ENCODE measurements at places on chromosomes 11 and 22. TPM values are rescaled to one million over a fixed set of nuclear protein-coding genes. Genes with fewer than 3 reads are reported as not detected.

- DNase-seq: no peak
Observed at GRCh38 chr11:132054822-132055221, 684.4 kb downstream of the NTM start.

- DNase-seq: no peak
Observed at GRCh38 chr11:131033151-131033651, 116.9 kb upstream of the SNX19 start.

GRCh38 chr22:16974298-16975084 is 33.5 kb downstream of the GAB4 start:
- DNase-seq: no peak

GRCh38 chr22:22235558-22235957 is 9.0 kb upstream of the VPREB1 start:
- peak; percentile 67 for DNase-seq

Gene RAB36
- polyA plus RNA-seq: 1.1 TPM

DNA sequence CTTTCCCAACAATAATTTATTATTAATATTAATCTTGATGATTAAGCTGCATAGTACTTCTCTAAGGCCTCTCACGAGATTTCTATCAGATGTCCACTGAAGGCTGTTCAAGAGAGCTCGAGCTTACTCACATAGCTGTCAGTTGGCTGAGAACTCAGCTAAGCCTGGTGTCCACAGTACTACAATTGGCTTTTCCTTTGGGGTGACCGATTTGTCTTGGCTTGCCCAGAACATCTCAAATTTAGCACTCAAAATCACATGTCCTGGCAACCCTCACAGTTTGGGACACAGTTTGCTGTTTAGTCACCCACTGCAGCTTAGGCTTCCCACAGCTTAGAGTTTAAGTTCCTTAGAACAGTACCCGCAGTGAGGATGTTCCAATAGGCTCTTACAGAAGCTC is 96.5 kb downstream of the LUZP2 start:
- DNase-seq: no peak

- DNase-seq: no peak
Observed at GRCh38 chr11:8488395-8488794, 105.6 kb downstream of the STK33 start.

DNA sequence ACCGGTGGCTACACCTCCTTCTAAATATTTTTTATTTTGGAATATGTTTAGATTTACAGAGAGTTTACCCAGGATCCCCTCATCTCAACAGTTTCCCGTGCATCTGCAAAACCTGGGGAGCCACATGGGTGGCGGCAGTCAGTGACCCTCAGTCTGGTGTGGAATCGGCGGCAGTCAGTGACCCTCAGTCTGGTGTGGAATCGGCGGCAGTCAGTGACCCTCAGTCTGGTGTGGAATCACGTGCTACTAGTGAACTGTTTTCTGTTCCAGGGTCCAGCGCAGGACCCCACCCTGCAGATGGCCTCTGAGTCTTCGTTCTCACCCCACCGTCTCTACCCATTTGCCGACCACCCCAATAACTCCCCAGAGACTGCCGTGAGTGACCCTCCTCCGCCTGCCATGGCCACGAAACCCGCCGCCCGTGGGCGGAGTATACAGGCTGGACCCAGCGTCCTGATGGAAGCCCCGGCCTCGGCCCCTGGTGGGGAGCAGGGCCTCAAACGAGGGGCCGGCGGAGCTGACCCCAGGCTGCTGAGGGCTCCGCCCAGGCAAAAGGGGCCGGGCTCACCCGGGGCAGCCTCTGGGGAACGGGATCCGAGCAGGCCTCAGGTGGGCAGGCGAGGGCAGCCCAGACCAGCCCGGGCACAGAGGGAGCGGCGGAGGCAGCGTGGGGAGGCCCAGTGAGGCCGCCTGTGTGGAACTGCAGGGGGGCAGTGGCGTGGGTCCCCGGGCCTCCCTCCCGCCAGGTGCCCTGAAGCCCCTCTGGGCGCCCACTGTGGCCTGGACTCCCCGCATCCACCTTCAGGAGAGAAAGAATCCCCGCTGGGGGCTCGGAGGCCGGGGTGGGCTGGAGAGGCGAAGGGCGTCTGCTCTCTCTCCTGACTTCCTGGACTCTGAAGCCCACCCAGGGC is 2.5 kb downstream of the IL17REL start:
- DNase-seq: no peak

DNA sequence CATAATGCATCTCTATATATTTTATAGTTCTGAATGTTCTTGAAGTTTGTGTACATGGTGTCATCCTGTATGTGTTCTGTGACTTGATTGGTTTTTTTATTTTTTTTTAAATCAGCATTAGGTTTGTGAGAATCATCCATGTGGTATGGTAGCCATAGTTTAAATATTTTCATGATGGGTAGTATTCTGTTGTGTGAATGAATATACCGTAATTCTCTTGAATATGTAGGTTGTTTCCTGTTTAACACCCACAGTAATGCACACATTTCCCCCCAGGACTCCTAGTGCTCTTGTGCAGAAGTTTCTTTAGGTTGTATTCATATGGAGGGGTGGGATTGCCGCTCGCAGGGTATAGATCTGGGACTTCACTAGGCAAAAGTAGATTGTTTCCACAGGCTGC is 2.0 kb downstream of the PACS1 start:
- no peak for DNase-seq

GRCh38 chr22:21938906-21939305 is 13.7 kb downstream of the PPM1F start:
- DNase-seq: peak; percentile 26

Gene CRACR2B
- polyA plus RNA-seq: 13.6 TPM

- no peak for DNase-seq
Observed at GRCh38 chr11:108286370-108286769, 63.5 kb downstream of the ATM start.

DNA sequence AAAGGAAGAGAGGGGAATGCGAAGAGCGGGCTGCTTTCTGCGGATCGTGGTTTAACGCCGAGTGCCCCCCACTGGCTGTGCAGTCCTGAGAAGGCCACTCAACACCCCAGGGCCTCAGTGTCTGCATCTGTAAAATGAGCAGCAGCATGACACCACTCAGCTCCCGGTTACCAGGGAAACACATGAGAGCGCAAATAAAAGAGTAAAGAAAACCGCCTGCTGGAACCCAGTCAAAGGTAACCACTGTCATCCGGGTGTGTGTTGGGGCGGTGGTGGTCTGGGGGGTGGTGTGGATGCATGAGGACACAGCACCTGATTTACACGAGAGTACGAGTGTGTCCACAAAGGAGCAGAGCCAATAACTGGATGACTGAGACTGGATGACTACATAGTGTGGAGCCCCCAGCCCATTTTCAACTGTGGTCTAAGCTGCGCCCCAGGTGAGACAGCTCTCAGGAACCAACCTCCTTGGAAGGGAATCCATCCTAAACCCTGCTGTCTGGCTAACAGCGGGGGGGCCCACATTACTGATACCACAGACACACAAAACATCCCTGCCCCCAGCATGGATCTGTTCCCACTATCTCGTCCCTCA is 5.7 kb downstream of the CELSR1 start:
- no peak for DNase-seq

- DNase-seq: no peak
Observed at GRCh38 chr11:117095284-117096161, 2.7 kb downstream of the SIK3 start.

Gene FADS2
- 3.4 TPM for polyA plus RNA-seq

DNA sequence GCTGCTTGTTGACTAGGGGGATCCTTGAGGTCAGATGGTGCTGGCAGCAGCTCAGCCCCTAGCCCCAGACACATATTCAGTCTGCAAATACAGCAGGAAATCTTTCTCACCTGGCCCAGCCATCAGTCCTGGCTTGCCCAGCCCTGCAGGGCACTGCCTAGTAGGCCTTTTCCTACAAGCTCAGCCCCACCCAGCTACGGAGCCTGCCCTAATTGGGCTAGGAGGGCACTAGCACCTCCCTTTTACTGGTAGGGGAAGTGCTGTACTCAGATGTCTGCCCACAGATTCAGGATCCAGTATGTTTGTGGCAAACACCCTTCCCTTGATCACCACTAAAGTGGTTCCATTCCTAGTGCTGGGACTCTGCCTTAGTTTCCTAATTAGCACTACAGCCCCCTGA is 257.1 kb upstream of the CADM1 start:
- DNase-seq: no peak

DNA sequence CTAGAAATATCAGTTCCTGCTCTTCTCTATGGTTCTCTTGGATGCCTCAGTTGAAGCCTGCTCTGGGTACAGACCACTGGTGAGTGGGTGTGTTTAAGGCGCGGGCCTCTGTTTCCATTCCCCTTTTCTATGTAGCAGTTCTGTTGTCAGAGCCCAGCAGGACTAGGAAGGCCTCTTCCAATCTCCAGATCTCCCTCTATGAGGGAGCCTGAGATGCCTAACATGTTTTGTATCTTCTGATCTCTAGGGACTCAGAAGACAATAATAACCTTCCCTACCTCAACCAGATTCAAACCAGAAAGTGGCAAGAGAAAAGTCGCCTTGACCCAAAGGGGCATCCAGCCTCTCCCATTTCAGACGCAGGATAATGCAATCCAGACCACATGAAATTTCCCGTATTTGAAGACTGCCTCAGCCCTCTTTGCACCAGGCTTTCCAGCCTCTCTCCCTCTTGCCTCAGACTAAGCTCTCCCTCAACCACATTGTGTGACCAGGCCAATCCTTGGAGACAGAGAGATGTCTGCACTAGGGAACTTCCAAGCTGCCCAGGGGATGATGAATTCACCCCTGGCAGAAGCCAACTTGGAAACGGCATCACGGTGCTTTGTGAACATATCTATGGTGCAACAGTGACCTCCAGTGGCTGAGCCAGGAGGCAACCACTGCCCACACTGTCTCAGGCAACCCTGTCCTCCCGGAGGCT is 150.1 kb upstream of the UBASH3B start:
- peak; percentile 31 for DNase-seq

Gene TMEM191C
- polyA plus RNA-seq: 5.2 TPM

GRCh38 chr11:66495401-66495854 is 15.0 kb upstream of the BBS1 start:
- DNase-seq: no peak

- no peak for DNase-seq
Observed at GRCh38 chr11:122978299-122978620, 3.4 kb downstream of the BSX start.

- DNase-seq: no peak
Observed at GRCh38 chr11:40291329-40291728, 1168.1 kb downstream of the LRRC4C start.

DNA sequence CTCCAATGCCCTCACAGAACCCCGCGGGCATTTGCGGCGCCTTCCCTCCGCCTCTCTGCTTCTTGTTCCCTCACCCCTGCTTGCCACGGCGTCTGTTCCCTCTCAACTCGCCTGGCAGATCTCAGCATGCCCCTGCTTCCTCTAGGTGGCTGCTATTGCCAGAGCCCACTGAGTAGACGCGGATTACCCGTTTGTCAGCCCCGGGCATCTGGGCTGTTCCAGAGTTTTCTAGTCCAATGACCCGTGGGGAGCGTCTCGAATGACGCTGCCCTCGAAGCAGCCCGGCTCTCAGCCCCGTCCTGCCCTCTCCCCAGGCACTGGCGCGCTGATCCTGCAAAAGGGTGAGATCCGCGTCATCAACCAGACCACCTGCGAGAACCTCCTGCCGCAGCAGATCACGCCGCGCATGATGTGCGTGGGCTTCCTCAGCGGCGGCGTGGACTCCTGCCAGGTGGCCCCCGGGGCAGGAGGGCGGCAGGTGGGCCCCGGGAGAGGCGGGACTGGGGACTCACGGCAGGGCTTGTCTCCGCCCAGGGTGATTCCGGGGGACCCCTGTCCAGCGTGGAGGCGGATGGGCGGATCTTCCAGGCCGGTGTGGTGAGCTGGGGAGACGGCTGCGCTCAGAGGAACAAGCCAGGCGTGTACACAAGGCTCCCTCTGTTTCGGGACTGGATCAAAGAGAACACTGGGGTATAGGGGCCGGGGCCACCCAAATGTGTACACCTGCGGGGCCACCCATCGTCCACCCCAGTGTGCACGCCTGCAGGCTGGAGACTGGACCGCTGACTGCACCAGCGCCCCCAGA is 49.7 kb downstream of the ST14 start:
- no peak for DNase-seq

Gene RIN1
- polyA plus RNA-seq: 0.72 TPM

Gene DBX1
- not detected for polyA plus RNA-seq

DNA sequence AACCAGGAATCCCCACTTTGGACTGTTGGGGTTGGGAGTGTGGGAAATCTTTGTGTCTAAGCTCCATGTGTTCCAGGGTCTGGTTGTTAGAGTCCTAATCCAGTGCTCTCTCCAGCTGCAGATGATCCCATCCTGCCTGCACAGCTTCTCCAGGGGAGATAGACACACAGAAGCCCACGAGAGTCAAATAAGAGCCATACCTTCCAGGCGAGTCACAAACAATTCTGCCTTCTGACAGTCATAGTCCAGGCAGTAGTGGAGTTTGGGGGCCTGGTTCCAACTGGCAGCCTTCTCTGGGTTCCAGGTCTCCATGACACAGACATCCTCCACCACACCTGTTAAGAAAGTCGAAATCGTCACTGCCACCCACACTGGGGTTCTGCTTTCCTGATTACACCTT is 32.1 kb downstream of the SYT13 start:
- DNase-seq: no peak

- no peak for DNase-seq
Observed at GRCh38 chr11:4619514-4619913, 11.5 kb upstream of the TRIM68 start.
